ENCODE measurements at places on chromosomes 13 and 19.

DNA sequence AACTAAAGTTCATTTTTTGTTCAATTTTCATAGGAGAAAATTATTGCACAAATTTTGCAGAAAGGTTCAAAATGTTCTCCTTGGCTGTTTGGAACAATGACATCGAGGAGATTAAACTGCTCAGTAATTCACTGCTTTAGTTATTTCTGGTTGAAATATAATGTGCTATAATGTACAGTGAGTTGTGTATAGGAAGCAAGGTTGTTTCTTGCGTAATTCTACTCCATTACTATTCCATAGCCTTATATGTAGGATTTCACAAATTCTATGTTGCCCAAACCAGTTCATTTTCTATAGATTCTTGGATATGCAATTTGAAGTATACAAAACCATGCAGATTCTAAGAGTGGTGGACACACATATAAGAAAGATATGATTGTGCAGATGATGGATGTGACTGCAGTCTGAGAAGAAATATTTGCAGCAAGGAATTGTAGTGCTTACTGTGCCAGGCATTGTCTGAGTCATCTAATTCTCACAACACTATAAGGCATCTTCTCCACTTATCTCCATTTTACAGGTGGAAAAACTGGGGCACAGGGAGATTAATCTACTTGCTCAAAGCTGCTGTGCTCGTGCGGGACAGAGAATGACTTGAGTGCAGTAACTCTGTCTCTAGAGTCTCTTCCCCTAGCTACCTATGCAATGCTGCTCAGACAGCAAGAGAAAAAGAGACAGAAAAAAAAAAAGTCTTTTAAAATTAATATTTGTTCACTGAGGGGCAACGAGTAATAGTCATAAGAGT, 515.5 kb downstream of the MYO16 start:
- DNase-seq: no peak

GRCh38 chr19:49929121-49929610, at the start of the genes ATF5 and NUP62:
ATF5 (plus strand) TSS chr19:49929205; CDS start chr19:49930851, 1,646 bp downstream.
NUP62 (minus strand) TSS chr19:49929504; CDS start chr19:49909807, 19,697 bp downstream.
- DNase-seq: peak; percentile 95

GRCh38 chr13:77691871-77692270, 5.6 kb upstream of the SLAIN1 start:
- no peak for DNase-seq

GRCh38 chr13:103866048-103866447, 799.8 kb upstream of the SLC10A2 start:
- no peak for DNase-seq

DNA sequence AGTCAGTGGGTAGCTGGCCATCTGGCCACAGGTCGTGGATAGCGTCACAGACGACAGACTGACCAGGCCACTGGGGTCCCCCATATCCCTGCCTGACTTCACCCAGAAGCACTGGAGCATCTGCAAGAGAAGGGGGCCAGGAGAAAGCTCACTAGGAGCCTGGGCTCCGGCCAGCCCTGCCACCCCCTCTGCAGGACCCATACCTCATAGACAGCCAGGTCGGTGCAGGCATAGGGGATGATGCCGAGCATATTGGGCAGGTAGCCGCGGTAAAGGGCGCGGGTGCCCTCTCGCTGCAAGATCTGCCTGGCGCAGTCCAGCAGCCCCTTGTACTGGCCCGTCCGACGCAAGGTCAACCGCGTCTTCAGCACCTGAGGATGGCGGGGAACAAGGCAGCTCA, 2.5 kb upstream of the KHSRP start:
- no peak for DNase-seq

DNA sequence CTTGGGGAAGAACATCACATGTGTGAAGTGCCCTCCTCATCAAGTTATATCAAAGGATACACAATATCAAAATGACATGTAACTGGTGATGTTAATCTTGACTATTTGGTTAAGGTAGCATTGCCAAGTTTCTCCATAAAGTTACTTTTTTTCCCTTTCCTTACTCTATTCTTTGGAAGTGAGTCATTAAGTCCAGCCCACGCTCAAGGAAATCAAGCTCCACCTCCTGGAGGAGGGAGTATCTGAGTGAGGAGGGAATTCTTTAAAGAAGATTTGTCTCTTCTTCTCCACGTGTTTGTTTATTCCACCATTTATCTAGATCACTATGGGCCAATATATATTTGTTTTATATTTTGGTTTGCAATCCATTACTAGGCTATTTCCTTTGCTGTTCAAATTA, 33.6 kb upstream of the FNDC3A start:
- DNase-seq: no peak

- no peak for DNase-seq
These were observed 54.1 kb upstream of the ADGRE1 start for GRCh38 chr19:6833166-6833790.
